ENCODE measurements at places on chromosomes 3 and 15. TPM values are rescaled to one million over a fixed set of nuclear protein-coding genes. Genes with fewer than 3 reads are reported as not detected.

The GNB5 gene
- 16.4 TPM for polyA plus RNA-seq

The CHRNA5 gene
- 5.8 TPM for polyA plus RNA-seq

The EBLN2 gene
- 3.5 TPM for polyA plus RNA-seq

DNA sequence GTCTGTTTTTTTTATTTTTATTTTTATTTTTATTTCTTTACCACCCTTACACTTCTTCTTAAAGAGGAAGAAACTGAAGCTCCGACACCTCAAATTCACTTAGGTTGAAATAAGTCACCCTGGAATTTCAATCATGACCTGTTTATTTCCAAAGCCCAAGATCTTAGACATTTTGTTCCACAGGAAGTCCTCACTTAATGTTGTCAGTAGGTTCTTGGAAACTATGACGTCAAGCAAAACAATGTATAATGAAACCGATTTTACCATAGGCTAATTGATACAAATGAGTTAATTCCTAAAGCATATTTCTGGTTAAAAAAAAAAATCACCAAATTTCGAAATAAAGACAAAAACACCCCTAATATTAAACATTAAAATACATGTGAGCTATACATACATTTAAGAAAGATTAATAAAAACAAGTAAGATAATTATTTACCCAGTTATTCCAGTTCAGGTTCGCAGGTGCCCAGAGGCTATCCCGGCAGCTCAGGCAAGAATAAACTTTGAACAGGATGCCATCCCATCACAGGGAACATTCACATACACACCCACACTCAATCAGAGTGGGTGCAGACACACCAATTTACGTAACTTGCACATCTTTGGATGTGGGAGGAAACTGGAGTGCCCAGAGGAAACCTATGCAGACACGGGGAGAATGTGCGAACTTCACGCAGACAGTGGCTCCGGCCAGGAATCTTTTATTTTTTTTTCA, 391.0 kb downstream of the RAP2B start:
- DNase-seq, result no peak

- no peak for DNase-seq
These were observed 725.3 kb upstream of the CFAP20DC start for GRCh38 chr3:59775106-59775505.

DNA sequence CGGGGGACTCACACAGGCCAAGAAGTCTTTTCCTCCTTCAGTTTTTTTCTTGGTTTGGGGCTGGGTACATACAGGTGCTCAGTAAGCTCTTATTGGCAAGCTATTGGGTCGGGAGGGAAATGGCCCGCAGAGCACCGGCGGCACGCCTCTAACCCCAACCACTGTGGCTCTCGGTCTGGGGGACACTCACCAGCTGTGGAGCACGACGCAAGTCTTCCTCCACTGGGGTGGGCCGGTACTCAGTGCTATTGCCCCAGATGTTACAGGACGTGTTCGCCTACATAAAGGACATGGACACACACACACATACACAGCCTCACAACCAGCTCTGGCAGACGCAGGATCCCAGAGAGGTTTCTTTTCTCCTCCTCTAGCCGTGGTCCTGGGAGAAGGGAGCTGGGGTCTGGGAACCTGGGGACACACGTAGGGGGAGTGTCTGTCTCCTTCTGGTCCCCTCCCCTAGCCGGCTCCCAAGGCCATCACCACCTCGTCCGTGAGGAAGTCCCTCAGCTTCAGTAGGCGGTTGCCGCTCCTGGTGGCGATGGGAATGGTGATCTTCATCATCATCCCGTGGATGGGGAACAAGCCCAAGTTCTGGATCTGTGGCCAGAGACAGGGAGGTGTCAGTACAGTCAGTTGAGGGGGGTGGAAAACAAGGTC, 33.4 kb downstream of the FEM1B start:
- no peak for DNase-seq

DNA sequence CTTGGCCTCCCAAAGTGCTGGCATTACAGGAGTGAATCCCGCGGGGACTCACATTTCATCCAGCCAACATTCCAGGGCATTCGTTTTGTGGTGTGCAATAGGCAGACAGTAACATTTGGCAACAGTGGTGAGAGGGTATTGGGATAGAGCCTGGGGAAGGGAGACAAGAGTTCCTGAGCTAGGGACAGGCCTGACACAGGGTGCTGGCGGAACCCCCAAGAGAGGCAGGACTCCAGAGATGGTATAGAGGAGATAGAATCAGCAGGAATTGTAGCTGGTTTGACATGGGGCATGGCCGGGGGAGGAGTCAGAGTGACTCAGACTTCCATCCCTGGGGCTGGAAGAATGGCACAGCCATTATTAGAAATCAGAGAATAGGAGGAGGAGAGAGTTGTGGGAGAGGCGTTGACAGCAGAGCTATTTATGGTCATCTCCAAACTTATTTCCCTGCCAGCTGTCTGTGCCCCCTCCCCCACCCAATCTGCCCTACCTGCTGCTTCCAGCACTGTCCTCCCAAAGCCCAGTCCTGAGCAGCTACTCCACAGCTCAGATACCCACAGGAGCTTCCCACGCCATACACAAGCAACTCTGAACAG, 4.4 kb upstream of the IDH2 start:
- no peak for DNase-seq

DNA sequence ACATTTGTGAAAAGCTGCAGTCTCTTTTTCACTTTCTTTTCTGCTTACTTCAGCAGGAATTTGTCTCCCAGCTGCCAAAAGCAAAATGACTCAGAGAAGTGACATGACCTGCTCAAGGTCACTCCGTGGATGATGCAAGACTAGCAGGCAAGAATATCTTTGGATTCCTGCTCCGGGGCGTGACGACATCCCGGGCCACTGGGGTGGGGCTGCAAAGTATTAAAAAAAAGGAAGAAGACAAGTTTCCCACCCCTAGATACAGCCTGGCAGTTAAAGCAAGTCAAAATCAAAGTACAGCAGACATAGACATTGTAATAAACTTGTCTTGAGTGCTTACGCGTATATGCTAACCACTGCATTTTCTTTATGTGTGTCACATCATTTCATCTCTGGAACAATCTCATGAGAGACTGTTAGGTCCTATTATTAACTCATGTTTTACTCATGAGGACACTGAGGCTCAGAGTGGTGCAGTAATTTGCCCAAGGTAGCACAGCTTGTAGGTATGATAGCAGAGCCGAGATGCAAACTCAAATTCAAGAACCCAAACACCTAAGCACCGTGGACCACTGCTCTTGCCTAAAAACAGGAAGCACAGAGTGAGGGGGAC, 485.2 kb upstream of the PROK2 start:
- no peak for DNase-seq

DNA sequence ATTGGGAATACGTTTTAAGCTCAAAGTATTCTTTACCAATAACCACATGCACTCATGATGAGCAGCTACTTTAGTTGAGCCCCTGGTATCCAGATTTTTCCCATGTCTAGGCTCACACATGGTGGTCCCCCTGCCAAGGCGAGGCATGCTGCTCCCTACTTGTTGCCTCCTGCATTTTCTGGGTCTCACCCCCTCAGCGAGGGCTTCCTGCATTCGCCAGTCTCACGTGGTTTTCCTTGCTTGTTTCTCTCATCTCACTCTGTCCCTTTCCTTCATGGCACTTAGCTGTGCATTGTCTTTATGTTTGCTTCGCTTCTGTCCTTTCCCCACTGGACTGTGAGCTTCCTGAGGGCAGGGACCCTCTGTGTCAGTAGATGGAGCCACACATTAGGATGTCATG, 99.2 kb downstream of the PDZRN3 start:
- no peak for DNase-seq
